NCI-H2107 (cell line): ENCODE measurements at places on chromosomes 7 and 10.

- peak; percentile 25 for DNase-seq
These were observed 174 bp downstream of the ADCY1 start for GRCh38 chr7:45574416-45574668.

DNA sequence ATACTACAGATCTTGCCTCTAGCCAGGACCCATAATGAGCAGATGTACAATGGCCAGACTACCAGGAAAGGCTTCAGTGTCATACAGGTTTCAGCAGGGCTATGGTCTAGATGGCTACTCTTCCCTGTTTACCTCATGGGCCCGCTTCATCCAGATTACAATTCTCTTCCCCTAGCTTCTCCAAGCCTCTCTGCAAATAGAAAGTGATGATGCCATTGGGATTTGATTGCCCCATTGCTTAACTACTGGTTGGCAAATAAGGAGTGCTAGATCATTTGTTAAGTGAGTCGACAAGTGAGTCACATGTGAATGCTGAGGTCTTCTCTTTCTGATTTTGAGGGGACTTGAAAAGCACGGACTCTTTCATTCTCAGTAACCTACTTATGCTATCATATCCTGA lies 361.5 kb upstream of the LRRTM3 start:
- no peak for DNase-seq

DNA sequence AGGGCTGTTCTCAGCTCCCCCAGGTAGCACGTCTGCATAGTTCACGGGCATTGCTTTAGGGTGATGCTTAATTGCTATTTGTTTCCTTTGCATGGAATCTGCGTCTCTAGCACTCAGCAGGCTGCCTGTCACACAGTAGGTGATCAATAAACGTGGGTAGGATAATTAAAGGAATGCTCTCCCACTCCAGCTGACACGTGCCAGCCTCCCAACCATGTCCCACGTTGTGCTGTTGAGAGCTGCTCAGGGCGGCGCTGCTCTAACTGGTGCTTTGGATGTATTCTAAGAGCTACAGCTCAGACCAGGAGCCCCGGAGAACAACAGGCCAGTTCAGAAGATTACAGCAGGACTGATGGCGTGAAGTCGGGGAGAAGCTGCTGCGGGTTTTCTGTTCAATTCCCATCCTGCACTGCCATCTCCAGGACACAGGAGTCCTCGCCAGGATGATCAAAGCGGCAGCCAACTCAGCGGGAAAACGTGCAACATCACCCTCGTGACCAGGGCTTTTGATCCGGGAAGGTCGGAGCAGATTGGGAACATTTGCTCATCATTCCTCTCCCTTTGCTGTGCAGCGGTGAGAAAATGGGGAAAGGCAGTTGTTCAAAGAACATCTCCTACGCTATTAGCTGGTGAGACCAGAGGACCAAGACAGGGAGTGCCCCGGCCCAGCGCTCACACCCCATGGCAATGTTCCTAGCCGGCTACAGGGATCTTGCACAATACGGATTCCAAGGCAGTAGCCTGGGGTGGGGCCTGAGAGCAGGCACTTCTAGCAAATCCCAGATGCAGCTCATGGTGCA lies 50.5 kb upstream of the FOXK1 start:
- DNase-seq, result peak; percentile 41

DNA sequence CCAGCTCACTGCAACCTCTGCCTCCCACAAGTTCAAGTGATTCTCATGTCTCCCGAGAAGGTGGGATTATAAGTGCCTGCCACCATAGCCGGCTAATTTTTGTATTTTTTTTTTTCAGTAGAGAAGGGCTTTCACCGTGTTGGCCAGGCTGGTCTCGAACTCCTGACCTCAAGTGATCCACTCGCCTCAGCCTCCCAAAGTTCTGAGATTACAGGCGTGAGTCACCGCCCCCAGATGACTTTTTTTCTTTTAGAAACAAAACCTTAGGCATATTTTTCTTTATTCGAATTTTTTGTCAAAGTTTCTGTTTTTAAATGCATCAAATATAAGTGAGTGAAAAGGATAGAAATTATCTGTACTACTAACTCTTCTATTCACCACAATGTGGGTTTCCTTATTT lies 113.1 kb downstream of the LRRC4 start:
- no peak for DNase-seq

DNA sequence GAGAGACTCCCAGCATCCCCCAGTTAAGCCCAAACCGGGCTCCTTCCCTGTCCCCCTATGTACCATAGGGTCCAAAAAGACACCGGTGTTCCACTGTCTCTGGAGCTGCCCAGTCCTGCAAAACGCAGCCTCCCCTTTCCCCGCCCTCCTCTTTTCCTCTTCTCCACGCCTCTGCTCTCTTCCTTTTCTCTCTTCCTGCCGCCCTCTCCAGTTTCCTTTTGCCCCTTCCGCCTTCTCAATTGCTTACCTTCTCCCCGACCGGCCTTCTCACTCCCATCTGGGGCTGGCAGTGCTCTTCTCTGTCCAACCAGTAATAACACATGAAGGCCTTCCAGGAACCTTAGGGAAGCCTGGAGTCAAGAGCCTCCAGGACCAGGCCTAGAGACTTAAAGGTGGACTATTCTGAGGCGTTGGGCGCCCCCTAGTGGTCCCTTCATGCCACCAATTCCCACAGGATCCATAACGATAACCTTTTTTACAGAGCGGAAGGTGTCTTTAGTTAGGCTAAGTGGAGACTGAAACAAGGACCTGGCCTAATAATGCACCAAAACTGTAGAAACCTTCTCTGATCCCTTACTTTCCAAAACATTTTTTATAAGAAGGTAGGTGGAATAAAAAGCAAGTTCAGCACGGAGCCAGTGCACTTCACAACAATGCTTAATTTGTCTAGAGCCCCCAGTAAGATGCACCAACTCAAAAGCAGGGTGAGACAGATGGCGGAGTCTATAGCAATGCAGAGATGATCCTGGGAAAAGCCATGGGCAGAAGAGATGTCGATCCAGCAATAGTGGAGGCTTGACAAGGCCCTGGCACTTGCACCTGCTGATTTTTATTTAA lies 27.2 kb upstream of the MSRB2 start:
- DNase-seq, result peak; percentile 10

- DNase-seq, result no peak
These were observed 31.1 kb upstream of the CELF2 start for GRCh38 chr10:10986606-10987005.

- no peak for DNase-seq
These were observed 71.7 kb upstream of the GPR22 start for GRCh38 chr7:107398161-107398560.

DNA sequence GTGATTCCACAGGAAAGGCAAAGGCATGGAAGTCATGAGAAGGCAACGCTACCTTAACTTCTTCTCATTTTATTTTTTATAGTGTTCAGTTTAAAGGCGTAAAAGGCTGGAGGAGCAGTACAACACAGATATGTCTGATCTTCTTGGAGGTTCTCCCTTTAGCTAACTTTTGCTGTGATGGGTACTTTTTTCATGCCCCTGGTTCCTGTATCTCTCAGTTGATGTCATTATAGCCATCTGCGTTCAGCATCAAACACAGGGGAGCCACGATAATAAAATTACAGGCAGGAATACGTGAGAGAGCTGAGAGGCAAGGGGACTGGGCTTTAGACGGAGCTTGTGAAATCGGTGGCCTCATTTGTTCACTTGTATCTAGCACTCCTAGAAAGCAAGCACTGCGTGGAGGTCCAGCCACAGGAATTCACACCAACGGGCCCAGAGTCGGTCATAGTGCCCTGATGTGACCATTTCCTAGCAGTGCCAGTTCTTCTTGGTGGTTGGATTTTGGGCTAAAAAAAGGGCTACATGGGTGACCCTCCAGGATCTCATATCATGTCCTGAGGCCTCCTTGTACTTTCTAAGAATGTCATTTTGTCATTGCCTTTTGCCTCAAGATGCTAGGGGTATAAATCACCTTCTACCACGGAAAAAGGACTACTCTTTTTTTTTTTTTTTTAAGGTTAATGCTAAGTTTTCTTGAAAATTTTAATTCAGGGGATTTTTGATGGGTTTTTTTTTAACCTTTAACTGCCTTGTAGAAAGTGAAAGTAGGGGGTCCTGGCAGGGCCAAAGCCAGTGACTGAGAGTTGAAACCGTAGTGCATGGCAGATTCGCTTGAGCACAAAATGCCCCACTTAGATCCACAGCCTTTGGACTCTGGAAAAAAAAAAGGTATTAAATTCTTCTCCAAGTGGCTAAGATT lies 191.5 kb downstream of the CELF2 start:
- DNase-seq, result no peak

- DNase-seq, result no peak
These were observed 55.3 kb downstream of the ABCB4 start for GRCh38 chr7:87420173-87420572.

- no peak for DNase-seq
These were observed 96.1 kb downstream of the SNX10 start for GRCh38 chr7:26387731-26388130.

GRCh38 chr10:64529003-64529350 lies 1007.8 kb downstream of the REEP3 start:
- no peak for DNase-seq

DNA sequence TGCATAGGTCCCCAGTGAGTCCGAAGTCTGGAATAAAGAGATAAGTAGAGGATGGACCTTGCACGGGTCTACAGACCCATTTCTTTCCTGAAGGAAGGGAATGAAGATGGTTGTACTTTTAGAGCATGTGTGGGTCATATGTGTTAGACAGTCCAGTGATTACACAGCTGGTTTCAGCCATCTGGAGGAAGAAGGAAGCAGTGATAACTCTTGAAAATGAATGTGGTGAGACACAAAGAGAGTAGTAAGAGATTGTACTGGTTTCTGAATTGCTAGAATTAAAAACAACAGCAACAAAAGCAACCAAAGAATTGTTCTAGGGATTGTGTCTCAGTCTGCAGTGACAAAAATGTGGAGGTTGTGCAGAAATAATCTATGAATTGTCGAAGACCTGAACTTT lies 258.9 kb downstream of the SUGCT start:
- no peak for DNase-seq

GRCh38 chr10:32744321-32744720 lies 213.7 kb downstream of the ITGB1 start:
- no peak for DNase-seq

DNA sequence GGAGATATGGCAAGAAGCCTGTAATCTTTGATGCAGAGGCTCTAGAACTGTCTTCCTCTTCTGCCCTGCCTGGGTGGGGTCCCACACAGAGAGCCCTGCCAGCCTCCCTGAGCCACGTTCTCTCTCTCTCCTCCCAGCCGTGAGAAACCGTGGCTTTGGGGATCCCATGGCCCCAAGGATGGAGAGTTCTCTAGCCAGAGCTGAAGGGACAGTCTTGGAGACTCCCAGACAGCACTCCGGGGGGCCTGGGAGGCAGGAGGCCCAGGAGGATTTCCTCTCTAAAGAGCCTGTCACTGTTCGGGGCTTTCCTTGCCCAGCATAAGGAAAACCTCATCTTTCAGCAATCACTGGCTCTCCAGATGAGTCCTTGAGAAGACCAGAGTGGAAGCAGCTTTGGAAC lies 227.1 kb downstream of the ARHGAP12 start:
- no peak for DNase-seq

- DNase-seq, result no peak
These were observed 50.2 kb upstream of the SUN1 start for GRCh38 chr7:781936-782529.

DNA sequence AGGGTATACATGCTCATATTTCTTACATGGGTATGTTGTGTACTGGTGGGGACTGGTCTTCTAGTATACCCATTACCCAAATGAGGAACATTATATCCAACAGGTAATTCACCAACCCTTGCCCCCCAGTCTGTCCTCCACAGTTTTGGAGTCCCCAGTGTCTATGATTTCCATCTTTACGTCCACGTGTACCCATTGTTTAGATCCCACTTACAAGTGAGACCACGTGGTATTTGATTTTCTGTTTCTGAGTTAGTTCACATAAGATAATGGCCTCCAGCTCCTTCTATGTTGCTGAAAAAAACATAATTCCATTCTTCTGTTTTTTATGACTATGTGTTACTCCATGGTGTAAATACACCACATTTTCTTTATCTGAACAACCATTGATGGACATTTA lies 49.3 kb upstream of the CYP2C9 start:
- DNase-seq, result no peak

DNA sequence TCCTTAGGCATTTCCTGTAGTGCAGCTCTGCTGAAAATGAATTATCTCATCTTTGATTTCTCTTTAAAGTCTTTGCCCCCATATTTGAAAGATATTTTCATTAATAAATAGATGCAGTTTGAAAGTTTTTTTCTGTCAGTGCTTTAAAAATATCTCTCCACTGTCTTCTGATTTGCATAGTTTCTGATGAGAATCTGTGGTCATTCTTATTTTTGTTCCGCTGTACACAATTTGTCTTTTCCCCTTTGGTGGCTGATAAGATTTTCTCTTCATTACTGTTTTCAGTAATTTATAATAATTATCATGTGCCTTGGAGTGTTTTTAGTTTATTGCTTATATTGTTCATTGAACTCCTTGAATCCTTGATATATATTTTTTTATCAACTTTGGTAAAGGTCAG lies 7.0 kb upstream of the GHRHR start:
- no peak for DNase-seq

DNA sequence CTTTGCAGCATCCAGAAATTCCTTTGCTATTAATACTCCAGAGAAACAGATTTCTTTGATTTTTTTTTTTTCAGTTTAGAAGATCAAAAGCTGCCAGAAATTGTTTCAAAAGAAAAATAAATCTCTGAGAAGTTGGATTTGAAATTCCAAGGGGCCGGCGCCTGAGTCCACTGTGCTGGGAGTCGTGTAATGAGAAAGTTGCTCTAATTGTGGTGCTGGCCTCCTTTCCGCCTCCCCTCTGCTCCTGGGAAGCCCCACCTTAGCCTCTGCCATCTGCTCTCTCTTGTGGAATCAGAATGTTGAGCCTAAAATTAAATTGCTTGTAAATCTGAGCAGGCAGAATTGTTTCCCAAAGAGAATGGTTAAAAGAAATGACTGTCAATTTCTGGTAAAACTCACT lies 93.3 kb downstream of the EMX2 start:
- DNase-seq, result no peak

- no peak for DNase-seq
These were observed 40.3 kb upstream of the EFCAB10 start for GRCh38 chr7:105621617-105622016.

DNA sequence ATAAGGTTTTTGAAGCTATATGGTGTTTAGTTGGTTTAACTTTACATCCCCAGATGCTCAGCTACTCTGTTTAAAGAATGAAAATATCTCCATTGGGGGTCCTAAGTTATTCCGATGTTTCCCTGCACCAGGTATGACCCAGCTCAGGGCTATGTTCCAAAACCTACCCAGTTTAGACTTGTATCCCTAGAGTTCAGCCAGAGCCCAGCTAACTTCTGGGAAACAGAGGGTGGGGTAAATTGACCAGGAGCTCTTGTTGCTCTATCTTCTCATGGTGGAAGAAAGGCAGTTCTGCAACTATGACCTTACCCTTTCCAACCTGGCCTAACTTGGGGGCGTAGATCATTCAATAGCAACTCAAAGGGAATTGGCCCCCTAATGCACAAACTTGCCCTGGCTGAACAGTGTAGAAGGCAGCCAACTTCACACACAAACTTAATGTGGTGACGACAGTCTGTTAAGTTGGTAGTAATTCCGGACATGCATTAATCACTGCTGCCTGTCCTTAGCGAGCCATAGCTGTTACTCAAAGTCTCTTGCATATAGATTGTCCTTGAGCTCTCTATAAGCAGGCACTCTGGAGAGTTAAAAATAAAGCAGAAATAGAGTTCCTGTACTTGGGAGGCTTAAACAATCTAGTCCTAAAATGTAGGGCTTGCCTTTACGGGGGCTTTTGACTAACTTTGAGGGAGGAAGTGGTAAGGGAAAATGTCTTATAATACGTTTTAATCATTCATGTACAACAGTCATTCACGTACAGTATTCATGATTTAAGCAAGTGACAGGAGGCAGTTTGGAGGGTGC lies 5.3 kb upstream of the ZNRF2 start:
- no peak for DNase-seq

- DNase-seq, result no peak
These were observed 16.8 kb upstream of the CRTAC1 start for GRCh38 chr10:98047009-98047741.
